ENCODE measurements at places on chromosomes 6 and 20. TPM values are rescaled to one million over a fixed set of nuclear protein-coding genes. Genes with fewer than 3 reads are reported as not detected.

HLA-DQB1 gene
- 6.5 TPM for total RNA-seq

ZNF165 gene
- total RNA-seq: 1.2 TPM

GRCh38 chr20:64101731-64102621 is 5.4 kb downstream of the NPBWR2 start:
- DNase-seq: no peak
- H3K36me3 ChIP-seq: no peaks in the 10 kb centered on the region
- peaks cover 35% of the 10 kb centered on the region for H3K27me3 ChIP-seq
- no peak overlapping the region for H3K27ac ChIP-seq
- H3K4me3 ChIP-seq: no peak overlapping the region

DNA sequence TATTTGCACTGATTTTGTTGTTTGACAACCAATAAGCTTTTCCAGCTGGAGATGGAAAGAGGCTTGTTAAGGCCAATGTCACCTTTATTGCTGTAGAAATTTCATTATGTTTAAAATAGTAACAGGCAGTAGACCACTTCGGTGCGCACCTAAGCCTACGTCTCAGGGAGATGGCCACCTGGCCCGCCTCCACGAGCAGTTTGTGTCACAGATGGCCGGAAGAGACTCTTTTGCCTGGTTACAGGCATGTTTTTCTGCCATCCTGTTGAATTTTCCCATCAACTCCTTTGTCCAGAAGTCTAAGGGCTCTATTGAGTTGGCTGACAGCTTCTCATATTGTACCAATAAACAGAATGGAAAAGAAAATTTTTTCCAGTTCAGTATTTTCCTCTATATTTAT is 51.0 kb downstream of the SLC9A8 start:
- H3K4me3 ChIP-seq: no peak overlapping the region
- H3K27ac ChIP-seq: no peak overlapping the region
- no peak for DNase-seq
- peaks cover 10% of the 10 kb centered on the region for H3K4me1 ChIP-seq
- no peaks in the 10 kb centered on the region for H3K27me3 ChIP-seq

- H3K4me3 ChIP-seq: no peak overlapping the region
- no peak for DNase-seq
- H3K27ac ChIP-seq: no peak overlapping the region
- no peaks in the 10 kb centered on the region for H3K36me3 ChIP-seq
- H3K27me3 ChIP-seq: no peaks in the 10 kb centered on the region
Measured at GRCh38 chr6:74451953-74452352, 753.9 kb downstream of the COL12A1 start.

MYB gene
- 0.36 TPM for total RNA-seq

GRCh38 chr20:48886194-48886593 is 35.3 kb upstream of the ARFGEF2 start:
- H3K27ac ChIP-seq: no peak overlapping the region
- H3K4me1 ChIP-seq: no peaks in the 10 kb centered on the region
- peaks cover 19% of the 10 kb centered on the region for H3K27me3 ChIP-seq
- no peak overlapping the region for H3K4me3 ChIP-seq
- DNase-seq: no peak

GRCh38 chr6:75206576-75207342 is 906 bp upstream of the COL12A1 start:
- H3K36me3 ChIP-seq: peaks cover 20% of the 10 kb centered on the region
- peaks cover 32% of the 10 kb centered on the region for H3K4me1 ChIP-seq
- H3K27me3 ChIP-seq: no peaks in the 10 kb centered on the region
- DNase-seq: peak; percentile 36
- H3K4me3 ChIP-seq: peak overlapping the region; percentile 95

GRCh38 chr6:113288409-113288808 is 568.7 kb upstream of the MARCKS start:
- DNase-seq: no peak
- H3K4me1 ChIP-seq: peaks cover 26% of the 10 kb centered on the region
- no peak overlapping the region for H3K4me3 ChIP-seq
- H3K36me3 ChIP-seq: no peaks in the 10 kb centered on the region
- no peak overlapping the region for H3K27ac ChIP-seq

- no peak overlapping the region for H3K4me3 ChIP-seq
- no peak for DNase-seq
- no peaks in the 10 kb centered on the region for H3K27me3 ChIP-seq
- no peak overlapping the region for H3K27ac ChIP-seq
- no peaks in the 10 kb centered on the region for H3K36me3 ChIP-seq
- H3K4me1 ChIP-seq: no peaks in the 10 kb centered on the region
Measured at GRCh38 chr6:14216946-14217684, 99.5 kb downstream of the CD83 start.

DNA sequence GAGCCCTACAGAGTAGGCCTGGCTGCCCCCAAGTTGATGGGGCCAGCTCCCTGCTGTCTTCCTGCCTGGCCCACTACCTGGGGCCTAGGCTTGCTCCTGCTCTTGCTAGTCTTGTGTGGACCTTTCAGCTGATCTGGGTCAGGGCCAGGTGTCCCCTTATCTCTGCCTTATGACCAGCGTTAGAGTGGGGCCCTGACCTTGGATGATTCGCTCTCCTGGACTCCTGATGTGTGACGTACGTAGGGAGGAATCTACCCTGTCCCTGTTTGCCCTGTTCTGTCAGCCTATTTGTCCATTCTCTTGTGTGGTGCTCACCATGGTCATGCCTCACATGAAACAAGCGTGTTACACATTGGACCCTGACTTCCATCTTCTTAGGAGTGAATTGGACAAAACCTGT is 571.8 kb downstream of the QKI start:
- no peak overlapping the region for H3K27ac ChIP-seq
- H3K4me1 ChIP-seq: no peaks in the 10 kb centered on the region
- no peak overlapping the region for H3K4me3 ChIP-seq
- H3K36me3 ChIP-seq: no peaks in the 10 kb centered on the region

- no peak for DNase-seq
- H3K4me3 ChIP-seq: no peak overlapping the region
- H3K27ac ChIP-seq: no peak overlapping the region
Measured at GRCh38 chr6:10315034-10315433, 99.8 kb downstream of the TFAP2A start.

- DNase-seq: peak; percentile 91
- no peak overlapping the region for H3K4me3 ChIP-seq
- no peaks in the 10 kb centered on the region for H3K36me3 ChIP-seq
- peaks cover 19% of the 10 kb centered on the region for H3K4me1 ChIP-seq
Measured at GRCh38 chr6:7914991-7915789, 4.6 kb upstream of the TXNDC5 start.

DNA sequence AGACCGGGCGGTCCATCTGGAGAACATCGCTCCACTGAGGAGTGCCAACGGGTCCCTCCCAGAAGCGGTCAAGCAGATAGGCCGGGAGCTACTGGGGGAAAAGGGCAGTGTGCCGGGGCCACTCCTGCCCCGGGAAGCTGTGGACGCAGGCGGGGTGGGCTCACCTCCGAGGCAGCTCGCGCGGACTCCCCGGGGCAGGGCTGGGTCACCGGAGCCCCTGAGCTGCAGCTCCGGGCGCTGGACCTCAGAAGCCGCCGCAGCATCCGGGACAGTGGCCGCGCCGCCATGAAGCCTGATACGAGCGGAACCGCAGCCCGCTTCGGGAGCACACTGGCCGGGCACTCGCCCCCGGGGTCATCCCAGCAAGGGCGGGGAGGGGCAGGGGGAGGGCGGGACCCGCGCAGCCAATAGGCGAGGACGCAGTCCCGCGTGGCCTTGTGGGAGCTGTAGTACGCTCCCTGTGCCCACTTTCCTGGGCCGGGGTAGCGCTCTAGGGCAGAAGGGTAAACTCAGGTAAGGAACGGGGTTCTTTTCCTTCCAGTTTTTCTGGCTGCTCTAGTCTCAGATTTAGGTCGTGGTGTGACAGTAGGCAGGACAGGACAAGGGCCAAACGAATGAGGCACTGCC is at the start of gene MOCS1:
MOCS1 (minus strand) TSS at position 332 of the 627 bp plus-strand sequence; CDS start at position 287, 45 bp downstream.
- DNase-seq: peak; percentile 96
- peaks cover 13% of the 10 kb centered on the region for H3K27me3 ChIP-seq
- peaks cover 27% of the 10 kb centered on the region for H3K4me1 ChIP-seq
- peak within 1 kb of the TSS; percentile 84 for H3K4me3 ChIP-seq
- H3K36me3 ChIP-seq: no peaks in the 10 kb centered on the region

GRCh38 chr6:56243518-56244070 is 3.8 kb downstream of the COL21A1 start:
- H3K4me3 ChIP-seq: no peak overlapping the region
- no peaks in the 10 kb centered on the region for H3K27me3 ChIP-seq
- H3K4me1 ChIP-seq: peaks cover 14% of the 10 kb centered on the region
- no peak overlapping the region for H3K27ac ChIP-seq
- no peak for DNase-seq
- no peaks in the 10 kb centered on the region for H3K36me3 ChIP-seq

- H3K36me3 ChIP-seq: peaks cover 5% of the 10 kb centered on the region
- no peaks in the 10 kb centered on the region for H3K4me1 ChIP-seq
- no peak for DNase-seq
- no peaks in the 10 kb centered on the region for H3K27me3 ChIP-seq
Measured at GRCh38 chr6:156933201-156934068, 156.3 kb downstream of the ARID1B start.

- H3K27me3 ChIP-seq: no peaks in the 10 kb centered on the region
- DNase-seq: no peak
- no peak overlapping the region for H3K4me3 ChIP-seq
- no peaks in the 10 kb centered on the region for H3K4me1 ChIP-seq
Measured at GRCh38 chr20:15039088-15039752, 701.8 kb upstream of the FLRT3 start.

DNA sequence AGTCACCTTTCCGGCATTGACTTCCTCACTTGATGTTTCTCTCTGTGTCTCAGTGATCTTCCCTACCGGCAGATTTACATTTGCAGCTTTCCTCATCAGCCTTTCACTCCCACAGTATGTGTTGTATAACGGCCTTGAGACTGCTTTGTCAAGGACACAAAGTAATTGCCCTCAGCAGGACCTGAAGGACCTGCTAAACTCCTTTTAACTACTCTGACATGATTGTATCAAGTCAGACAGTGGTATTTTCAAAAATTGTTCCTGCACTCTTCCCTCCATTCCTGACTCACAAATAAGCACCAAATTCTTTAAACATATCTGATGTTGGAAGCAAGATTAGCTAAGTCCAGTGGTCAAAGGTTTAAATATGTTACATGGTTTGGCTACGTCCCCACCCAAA is 62.4 kb downstream of the PDE10A start:
- no peaks in the 10 kb centered on the region for H3K36me3 ChIP-seq
- H3K27me3 ChIP-seq: no peaks in the 10 kb centered on the region
- no peak overlapping the region for H3K27ac ChIP-seq
- no peak for DNase-seq
- H3K4me3 ChIP-seq: no peak overlapping the region

HLA-DQA2 gene
- not detected for total RNA-seq

FNDC11 gene
- under 0.01 TPM for total RNA-seq

- no peak overlapping the region for H3K4me3 ChIP-seq
- peak; percentile 48 for DNase-seq
- no peaks in the 10 kb centered on the region for H3K27me3 ChIP-seq
- no peaks in the 10 kb centered on the region for H3K4me1 ChIP-seq
Measured at GRCh38 chr6:90162648-90163387, 133.8 kb downstream of the BACH2 start.

DNA sequence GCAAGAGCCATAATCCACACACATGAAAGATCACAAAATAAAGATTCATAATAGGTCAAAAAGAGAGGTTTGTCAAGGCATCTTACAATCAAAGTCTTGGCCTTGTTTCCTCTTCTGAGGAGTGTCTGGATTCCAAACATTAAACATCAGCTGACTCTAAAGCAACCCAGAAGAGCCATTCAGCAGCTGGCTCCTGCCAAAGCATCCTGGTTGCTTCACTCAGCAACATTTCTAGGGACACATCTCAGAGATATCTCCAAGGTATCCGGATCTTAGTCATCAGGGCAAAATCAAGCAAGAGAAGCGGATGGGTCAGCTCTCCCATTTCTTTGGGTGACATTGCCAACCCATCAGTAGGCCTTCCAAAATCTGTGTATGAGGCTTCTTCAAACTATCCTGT is 139.6 kb downstream of the KIF6 start:
- H3K4me3 ChIP-seq: no peak overlapping the region
- H3K27ac ChIP-seq: no peak overlapping the region
- DNase-seq: no peak
- no peaks in the 10 kb centered on the region for H3K36me3 ChIP-seq
- H3K27me3 ChIP-seq: no peaks in the 10 kb centered on the region

DNA sequence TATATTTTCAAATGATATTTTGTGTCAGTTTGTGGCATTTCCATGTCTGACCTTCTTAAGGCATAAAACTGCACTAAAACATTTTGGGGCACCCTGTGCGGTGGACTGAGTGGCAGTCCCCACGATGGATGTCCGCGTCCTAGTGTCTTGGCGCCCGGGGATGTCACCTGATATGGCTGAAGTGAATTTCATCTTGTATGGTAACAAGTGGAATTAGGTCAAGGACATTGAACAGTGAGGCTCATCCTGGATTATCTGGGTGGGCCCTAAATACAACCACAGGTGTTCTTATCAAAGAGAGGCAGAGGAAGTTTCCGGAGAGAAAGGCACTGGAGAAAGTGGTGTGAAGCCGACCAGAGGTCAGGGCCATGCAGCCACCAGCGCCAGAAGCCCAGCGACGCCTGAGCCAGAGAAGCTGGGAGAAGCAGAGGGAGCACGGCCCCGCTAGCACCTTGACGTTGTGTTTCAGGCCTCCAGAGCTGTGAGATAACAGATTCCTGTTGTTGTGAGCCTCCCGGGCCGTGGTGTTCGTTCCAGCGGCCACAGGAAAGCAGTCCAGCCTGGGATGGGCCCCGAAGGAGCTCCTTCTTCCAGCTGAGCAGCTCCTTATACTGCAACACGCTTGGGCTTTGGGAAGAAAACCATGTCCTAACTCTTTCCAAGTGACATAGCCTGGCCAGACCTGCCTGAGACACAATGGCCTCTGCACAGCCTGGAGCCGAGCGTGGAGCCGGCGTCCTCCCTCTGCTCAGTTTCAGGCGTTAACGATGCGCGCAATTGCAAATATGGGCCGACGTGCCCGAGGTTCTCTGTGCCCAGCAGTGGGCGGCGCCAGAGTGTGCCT is 22.5 kb downstream of the THBS2 start:
- peaks cover 100% of the 10 kb centered on the region for H3K36me3 ChIP-seq
- H3K4me1 ChIP-seq: no peaks in the 10 kb centered on the region
- no peak overlapping the region for H3K4me3 ChIP-seq
- peak; percentile 90 for DNase-seq
- no peaks in the 10 kb centered on the region for H3K27me3 ChIP-seq
- peak overlapping the region; percentile 23 for H3K27ac ChIP-seq

RFX6 gene
- total RNA-seq: not detected

PRDM1 gene
- 1.8 TPM for total RNA-seq

DNA sequence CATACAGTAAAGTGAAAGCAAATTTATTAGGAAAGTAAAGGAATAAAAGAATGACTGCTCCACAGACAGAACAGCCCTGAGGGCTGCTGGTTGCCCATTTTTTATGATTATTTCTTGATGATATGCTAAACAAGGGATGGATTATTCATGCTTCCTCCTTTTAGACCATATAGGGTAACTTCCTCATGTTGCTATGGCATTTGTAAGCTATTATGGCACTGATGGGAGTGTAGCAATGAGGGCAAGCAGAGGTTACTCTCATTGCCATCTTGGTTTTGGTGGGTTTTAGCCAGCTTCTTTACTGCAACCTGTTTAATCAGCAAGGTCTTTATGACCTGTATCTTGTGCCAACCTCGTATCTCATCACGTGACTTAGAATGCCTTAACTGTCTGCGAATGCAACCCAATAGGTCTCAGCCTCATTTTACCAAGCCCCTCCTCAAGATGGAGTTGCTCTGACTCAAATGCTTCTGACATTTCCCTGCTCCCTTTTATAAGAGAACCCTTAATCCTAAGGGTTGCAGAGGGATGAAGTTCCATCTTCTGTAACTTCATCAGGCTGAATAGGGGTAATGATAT is 280.1 kb upstream of the RGS17 start:
- H3K27me3 ChIP-seq: no peaks in the 10 kb centered on the region
- no peaks in the 10 kb centered on the region for H3K4me1 ChIP-seq
- H3K36me3 ChIP-seq: no peaks in the 10 kb centered on the region
- H3K27ac ChIP-seq: no peak overlapping the region

PRSS35 gene
- total RNA-seq: 1.1 TPM

WFDC10B gene
- not detected for total RNA-seq

TMEM244 gene
- not detected for total RNA-seq

PRIM2 gene
- total RNA-seq: 35.1 TPM

Measured in osteoblast (primary cell).